ENCODE measurements at places on chromosomes 1 and 21.

DNA sequence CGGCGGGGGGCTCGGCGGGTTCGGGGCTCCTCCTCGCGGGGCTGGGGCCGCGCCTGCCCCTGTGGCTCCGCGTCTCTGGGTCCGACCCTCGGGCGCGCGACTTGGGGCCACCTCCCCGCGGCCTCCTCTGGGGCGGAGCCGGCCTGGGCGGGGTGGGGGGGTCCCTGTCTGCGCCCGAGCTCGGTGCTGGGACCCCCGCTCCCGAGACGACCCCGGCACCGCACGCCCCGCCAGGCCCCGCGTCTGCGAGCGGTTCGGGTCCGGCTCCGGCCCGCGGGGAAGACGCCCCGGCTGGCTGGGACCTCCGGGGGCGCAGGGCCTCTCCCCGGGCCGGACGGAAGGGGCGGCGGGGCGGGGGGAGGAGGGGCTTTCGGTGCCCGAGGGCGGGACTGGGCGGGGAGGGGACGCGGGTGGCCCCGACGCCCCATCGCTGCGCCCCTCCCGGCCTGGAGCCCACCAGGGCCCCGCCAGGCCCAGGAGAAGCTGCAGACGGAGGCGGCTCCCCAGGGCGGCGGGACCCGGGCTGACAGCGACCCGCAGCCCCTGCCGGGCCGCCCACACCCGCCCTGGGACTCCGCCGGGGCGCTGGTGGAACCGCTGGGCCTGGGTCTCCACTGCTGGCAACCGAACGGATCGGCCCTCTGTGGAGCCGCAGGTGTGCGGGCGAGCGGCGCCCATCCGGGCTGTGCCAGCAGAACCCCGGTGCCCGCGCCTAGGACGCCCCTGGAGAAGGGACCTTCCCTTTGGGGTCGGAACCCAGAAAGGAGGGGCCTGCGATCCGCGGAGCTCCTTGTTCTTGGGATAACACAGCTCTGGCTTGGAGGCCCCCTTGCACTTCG lies 610 bp downstream of the COL6A2 start:
- DNase-seq = no peak

- DNase-seq = no peak
These were observed 99.3 kb downstream of the FMN2 start for GRCh38 chr1:240190881-240191401.

DNA sequence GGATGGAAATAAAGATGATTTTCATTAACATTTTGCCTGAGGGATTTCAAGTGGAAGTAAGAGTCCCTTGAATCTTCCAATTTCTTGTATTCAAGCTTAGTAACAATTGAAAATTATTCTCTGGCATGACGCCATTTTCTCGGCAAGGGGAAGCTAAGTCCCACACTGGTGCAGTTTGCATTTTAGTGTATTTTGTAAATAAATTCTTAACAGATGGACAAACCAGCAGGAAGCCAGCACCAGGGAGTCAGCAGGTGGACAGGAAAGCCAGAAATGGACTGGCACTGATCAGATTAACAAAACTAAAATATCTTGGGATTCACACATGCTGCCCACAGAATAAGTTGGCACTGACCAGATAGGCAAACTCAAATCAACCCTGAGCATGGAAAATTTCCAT lies 311.3 kb downstream of the LRRIQ3 start:
- no peak for DNase-seq

DNA sequence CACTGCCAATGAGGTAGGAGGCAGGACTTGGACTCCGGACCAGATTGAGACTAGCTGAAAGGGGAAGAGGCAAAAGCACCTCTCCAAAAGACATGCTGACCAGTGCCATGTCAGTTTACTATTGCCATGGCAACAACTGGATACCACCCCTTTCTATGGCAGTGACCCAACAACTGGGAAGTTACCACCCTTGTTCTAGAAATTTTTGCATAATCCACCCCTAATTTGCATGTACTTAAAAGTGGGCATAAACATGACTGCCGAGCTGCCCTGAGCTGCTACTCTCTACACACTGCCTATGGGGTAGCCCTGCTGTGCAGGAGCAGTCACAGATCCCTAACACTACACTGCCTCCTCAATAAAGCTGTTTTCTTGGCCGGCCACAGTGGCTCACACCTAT lies 19.0 kb upstream of the SLC6A9 start:
- no peak for DNase-seq

DNA sequence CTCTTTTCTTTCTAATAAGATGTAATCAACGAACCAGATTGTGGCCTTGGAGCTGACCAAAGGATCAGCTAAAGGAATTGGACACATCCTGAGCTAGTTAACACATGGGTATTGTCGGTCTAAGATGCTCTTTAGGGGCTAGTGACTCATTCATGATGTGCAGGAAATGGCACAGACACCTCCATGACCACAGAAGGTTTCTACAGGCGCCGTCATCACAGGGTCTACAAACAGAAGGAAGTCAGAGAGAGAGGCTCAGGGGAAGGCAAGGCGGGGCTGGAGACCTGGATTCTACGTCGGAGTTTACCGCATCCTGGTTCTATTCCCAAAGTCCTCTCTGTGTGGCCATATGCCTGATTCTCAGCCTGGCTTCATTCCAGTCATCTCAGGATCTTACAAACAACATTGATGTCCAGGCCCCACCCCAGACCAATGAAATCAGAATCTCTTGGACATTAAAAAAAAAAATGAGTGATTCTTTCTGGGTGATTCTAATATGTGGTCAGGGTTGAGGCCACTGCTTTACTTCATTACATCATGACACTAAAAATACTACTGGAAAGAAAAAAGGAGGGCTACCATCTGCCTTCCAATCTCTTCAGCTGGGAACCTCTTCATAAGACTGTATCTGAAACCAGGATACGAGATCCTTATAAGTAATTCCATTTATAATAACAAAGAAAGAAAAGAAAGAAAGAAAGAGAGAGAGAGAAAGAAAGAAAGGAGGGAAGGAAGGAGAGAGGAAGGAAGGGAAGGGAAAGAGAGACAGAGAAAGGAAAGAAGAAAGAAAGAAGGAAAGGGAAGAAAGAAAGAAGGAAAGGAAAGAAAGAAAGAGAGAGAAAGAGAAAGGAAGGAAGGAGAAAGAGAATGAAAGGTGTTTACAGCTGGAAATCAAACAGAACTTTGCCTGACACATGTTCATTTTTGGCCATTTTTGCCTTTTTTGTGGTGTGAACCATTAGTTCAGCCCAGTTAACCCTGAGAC lies 11.6 kb upstream of the KCNJ15 start:
- DNase-seq = no peak

DNA sequence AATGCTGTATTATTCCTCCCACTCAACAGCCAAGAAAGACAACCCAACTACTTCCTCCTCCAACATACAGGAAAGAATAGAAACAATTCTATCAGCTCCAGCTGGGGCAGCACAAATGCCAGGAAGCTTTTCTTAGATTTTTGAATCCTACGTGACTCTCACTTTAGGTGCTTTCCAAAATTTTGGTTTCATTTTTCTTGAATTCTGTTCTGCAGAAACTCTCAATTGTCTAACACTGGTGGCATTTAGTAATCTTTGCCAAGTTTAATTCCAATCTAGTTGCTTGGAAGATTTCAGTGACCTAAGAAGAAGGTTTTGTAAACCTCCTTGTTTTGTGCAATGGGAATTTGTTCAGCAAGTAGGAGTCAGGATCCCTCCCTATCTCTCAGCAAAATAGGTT lies 37.1 kb upstream of the DOCK7 start:
- DNase-seq = no peak

GRCh38 chr1:43363935-43364525 lies 3.8 kb downstream of the ELOVL1 start:
- no peak for DNase-seq

GRCh38 chr1:63937461-63938022 lies 163.7 kb downstream of the ROR1 start:
- DNase-seq = no peak

DNA sequence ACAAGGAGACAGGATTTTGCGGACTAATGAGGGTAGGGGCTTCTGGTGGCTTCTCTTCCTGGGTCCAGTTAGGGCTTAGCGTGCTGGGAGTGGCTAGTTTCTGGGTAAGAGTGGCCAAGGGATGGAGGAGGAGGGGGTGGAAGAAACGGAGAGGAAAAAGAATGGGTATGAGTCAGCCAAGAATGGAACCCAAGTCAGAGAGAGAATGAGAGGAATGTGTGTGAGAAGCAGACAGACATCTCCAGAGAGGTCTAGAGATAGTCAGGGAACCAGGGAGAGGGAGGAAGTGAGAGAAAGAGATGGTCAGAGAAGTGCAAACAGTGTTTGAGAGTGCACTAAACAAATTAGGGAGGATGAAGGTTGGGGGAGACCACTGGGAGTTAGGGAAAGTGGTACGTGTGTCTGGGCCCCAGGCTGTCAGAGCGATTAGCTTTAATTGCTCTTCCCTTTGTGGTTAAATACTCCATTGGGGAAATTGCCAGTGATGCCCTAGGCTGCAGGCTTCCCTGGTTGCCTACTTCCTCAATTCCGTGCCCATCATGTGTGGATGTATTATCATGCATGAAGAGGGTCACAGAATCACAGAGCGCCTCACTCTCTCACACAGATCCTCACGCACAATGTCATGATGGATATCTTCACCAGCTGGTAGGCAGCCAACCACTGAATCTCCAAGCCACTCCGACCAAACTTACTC lies 1.4 kb downstream of the PEA15 start:
- no peak for DNase-seq

DNA sequence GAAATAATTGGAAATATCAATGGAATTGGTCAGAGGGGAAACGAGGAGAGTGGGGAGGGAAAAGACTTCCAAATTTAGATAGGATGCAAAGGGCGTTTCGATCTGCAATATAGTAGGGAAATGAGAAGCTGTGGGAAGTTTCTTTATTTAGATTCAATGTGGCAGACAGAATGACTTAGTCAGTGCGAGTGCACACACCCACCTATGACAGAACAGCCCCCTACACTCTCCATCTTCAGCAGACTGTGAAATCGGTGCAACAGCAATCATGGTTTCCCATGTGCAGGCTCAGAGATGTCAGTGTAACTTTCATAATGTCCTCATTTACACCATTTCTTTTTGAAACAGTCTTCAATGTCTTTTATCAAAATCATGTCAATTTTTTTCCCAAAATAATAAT lies 46.0 kb downstream of the DIP2A start:
- no peak for DNase-seq

DNA sequence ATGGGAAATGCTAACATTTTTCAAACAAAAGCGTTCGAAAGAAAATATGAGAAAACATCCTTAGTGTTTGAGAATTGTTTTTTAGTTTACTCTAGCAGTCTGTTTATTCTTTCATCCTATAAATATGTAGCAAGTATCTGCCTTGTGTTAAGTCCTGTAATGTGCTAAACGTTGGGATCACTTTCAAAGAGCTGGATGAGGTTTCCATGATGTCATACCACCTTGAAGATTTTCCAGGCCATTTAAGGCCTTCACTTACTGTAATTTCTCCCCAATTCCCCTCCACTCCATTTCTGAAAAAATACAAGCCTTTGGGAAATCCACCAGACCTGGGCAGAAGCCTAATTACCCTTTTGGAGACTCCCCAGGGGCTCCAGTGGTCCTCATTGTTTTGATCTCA lies 24.2 kb upstream of the CTBS start:
- no peak for DNase-seq
